ENCODE measurements at places on chromosomes 7 and 10.
A peak's percentile ranks its signal among the peaks of the same experiment; 100 is the strongest.

DNA sequence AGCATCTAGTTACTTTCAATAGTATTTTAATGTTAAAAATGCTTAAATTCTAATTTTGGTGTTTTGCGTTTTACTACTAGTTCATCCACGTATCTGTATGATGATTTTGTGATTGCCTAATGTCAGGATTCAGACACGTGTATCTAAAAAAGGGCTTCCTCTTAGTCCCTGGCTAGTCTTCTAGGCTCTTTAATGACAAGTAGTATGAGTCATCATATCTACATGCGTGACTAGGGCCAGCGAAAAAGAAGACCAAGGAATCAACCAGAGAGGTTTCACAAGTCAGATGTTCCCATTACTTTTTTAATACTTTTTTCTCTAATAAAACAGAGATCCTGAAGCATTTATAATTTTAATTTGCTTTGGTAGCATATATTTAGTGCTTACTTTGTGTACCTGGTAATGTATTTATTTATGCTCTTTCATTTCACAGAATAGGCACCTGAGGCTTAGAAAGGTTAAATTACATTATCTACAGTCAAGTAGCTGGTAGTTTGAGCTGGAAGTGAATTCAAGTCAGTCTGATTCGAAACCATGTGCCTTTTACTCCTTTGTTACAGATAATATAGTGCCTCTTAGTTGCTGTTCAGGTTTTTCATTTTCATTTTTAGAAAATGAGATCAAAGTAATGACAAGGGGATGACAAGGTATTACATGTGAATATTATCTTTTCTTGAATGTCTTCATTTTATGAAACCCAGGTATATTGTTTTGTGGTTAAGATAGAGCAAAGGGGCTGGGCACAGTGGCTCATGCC lies 140.3 kb downstream of the FOXP2 start:
- DNase-seq, result peak; percentile 11

- DNase-seq, result no peak
Observed at GRCh38 chr10:111747751-111748150, 435.8 kb downstream of the GPAM start.

DNA sequence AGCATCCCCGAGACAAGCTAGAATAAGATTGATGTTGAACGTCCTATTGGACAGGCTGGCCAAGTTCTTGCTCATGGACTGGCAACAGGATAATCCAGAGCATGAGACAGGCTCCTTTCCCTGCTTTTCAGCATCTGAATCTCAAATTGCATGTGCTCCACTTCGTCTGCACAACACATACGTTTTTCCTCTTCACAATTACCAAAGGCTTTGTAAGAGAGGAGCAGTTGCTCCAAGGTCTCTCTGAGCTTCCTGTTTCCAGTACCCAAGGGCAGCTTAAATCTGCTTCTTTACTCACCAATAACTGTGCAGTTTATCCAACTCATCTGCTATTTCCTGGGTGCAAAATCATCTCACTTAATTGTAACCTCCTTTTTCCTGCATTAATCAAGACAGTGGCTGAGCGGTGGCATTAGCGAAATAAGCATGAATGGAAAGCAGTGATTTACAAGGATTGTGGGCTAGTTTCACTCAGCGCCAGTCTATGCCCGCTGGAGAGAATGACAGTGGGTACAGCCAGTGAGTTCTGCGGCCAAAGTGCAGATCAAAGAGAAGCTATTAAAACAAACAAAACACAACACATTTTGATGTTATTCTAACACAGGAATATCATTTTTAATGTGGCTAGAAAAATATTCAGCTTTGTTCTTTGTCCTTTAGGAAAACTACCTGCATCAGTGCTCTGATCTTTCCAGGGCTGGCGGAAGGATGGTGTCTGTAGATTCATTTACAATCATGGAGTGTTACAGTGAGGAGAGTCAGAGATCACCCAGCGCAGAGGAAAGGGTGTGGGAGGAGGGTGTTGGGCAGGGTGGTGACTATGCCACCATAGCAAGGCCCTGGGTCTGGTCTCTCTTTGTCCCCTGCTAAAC lies 79.8 kb downstream of the CHN2 start:
- DNase-seq, result peak; percentile 24

DNA sequence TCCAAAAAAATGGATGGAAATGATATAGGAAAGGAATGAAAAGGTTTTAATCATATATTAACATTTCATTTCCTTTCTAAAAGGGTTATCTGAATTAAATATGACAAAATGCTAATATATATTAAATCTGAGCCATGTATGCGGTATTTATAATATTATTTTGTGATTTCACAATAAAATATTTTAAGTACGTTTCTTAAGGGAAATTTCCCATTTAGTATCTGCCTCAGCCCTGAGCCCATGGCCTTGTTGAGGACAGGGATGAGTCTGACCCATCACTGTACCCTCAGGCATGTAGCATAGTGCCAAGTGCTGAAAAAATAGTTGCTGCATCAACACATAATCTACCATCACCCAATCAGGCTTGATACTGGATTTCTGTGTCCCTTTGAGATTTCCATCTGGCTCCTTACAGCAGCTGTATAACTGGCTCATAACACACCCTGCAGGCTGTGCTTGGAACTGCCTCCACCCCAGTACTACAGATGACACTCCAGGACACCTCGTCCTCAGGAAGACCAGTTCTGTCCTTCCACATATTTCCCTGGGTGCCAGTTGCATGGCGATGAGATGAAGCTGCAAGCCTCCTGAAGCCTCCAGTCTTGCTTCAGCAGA lies 59.4 kb upstream of the ASAH2 start:
- DNase-seq, result no peak

- DNase-seq, result no peak
Observed at GRCh38 chr10:101330631-101331225, 23.2 kb upstream of the BTRC start.

- no peak for DNase-seq
Observed at GRCh38 chr10:100370714-100371481, 23.9 kb downstream of the SCD start.

- DNase-seq, result no peak
Observed at GRCh38 chr7:27200761-27201579, 1.1 kb upstream of the HOXA13 start.
